NCI-H1436 treated with DMSO at 0.1 percent for 48 hours (cell line): ENCODE measurements at places on chromosomes 16 and 17.

DNA sequence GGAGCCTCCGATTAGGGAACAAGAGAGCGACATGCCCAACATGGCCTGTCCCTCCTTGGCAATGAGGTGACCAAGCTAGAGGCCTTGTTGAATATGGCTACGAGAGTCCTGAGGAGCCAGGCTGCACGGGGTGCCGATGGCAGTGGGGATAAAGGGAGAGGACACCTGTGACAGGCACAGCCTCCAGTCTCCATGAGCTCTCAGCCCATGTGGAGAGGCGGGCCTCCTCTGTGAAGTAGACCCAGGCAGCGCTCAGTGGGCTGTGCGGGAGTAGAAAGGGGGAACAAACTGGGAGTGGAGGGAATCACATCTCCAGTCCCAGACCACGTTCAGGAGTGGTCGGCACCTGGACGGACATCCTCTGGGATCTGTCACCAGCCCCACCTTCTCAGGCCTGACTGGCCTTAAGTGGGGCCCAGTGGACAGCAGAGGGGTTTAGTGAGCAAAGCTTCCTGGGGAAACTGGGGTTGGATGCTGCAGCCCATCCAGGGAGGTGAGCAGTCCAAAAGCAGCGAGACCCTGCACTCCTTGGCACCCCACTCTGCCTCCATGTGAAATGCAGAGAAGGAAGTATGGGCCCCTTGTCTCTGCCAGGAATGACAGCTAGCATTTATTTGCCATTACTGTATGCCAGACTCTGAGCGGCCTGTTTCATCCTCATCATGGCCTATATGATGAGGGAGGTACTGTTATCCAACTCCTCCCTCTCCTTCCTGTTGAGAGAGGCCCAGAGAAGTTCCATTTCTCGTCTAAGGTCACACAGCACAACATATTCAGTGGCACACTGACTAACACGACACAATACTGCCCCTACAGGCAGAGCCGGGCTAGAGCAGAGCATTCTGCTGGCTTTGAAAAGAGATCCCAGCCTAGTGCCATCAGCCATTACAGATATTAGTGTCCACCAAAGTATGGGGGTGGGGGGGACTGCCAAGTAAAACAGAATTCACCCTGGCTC, 4.5 kb upstream of the TMEM92 start:
- no peak for DNase-seq

GRCh38 chr17:78341559-78342448, 18.1 kb downstream of the SOCS3 start:
- no peak for DNase-seq

DNA sequence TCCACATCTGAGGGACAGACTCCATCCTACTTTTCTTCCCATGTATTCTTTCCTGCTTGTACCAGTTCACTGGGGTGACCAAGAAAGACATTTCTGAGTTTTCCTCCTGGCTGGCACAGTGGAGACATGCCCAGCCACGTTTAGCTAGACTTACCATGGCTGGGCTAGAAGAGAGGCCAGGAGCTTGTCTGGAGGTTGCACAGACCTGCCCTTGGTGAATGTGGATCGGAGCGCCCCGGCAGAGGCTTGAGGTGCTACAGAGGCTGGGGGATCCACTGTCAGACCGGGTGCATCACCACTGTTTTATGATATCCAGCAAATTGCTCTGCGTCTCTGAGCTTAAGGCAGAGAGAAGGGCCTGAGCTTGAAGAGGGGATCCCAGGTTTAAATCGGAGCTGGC, 3.5 kb downstream of the IL4R start:
- DNase-seq, result no peak

DNA sequence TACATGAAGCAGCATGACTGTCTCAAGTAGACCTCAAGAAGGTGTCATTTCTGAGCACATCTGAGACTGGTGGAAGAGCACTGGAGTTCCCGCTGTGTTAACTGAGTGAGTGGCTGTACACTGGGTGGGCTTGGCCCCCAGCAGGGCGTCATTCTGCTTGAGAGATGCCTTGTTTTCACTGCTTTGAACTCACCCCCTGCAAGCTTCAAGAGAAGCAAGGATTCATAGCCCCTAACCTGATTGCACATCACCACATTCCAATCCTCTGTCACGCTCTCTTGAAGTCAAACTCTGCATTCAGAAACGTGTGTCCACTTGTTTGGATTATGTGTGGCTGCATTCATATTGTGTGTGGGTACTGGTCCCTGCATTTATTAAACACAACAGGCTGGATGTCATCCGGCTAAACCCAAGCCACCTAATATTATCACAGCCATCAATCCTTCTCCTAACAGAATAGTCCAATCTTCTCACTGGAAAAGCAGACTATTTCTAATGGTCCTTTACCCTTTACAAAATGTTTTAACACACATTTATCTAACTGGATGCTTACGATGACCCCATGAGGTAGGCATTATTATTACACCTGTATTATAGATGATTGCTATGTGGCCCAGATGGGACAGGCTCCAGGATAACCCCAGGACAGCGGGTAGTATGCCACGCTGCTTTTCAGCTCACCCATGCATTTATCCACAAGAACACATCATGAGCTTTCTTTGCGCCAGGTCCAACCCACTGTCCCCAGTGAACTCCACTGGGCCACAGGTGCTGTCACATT, 76.3 kb downstream of the USP31 start:
- no peak for DNase-seq

GRCh38 chr17:56074361-56074890, 78.8 kb upstream of the ANKFN1 start:
- DNase-seq, result no peak

DNA sequence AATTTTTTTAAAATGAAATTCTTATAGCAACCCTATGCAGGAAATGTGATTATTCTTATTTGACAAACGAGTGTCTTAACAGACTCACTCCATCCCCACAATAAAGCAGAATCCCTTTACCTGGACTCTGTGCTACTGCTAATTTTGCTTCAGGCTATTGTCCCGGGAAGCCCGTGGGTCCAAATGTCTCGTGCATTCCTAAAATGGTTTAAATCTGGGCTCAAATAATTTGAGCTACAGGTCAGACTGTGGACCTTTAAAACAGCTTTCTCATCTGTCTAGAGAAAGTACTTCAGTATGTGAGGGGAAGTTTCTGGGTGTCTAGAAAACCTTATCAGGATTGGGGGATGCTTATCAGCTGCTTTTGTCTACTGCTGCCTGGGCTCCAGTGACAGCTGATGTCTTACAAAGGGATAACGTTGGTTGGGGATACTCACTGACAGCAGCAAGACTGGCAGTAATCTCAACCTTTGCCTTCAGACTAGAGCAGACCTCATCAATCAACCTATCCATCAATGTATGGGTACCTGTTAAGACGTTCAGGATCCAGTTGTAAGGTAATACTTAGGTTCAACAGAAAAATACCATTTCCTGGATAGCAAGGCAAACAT, 197.9 kb upstream of the CDH11 start:
- no peak for DNase-seq

DNA sequence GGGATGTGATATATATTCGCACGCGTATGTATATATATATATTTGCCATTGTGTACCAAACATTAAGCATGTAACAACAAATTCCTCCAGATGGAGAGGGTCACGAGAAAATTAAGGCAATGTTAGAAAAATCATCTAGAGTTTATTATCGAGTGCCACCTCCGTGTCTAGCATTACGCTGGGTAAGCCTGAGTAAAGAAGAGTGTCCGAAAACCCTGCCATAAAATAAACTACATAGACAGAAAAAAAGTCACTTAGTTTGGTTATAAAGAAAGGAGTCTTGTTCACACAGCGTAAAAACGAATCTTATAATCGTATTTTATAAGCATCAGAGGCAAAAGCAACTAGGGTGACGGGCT, 644 bp upstream of the RHOT1 start:
- DNase-seq, result no peak

- DNase-seq, result no peak
Measured at GRCh38 chr17:82831041-82831817, 8.6 kb downstream of the ZNF750 start.

GRCh38 chr16:9919460-9919859, 262.8 kb downstream of the GRIN2A start:
- DNase-seq, result no peak

DNA sequence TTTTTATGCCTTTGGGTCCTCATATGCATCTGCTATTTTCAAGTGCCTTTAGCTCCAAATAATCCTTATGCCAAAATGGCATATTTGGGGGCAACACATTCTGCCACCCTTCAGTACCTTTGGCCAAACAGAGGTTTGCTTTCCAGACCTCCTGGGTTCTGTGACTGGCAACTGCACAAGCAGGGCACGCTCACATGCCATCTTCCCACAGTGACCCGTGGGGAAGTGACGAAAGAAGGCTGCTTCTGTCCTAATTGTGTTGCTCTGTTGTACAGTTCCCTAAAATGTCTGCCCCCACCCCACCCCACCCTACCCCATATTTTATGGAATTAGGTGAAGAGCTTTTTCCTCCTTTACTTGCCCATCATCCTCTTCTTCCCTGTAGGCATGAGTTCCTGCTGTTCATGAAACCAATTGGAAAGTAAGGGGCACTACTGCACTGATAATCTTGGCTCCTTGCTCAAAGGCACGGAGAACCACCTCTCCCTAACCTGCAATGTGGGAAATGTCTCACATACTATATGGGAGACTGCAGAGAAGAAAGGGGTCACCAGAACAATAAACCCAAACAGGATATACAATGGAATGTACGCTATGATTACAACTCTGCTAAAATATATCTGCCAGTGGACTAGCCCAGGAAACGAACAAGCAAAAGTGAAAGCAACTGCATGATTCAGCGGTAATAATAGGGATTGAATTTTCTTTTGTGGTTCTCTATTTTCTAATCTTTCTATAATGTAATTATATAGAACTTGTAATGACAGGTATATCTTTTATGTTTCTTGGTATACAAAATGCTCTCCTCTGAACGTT, 3.3 kb upstream of the SLFN12L start:
- DNase-seq, result no peak

DNA sequence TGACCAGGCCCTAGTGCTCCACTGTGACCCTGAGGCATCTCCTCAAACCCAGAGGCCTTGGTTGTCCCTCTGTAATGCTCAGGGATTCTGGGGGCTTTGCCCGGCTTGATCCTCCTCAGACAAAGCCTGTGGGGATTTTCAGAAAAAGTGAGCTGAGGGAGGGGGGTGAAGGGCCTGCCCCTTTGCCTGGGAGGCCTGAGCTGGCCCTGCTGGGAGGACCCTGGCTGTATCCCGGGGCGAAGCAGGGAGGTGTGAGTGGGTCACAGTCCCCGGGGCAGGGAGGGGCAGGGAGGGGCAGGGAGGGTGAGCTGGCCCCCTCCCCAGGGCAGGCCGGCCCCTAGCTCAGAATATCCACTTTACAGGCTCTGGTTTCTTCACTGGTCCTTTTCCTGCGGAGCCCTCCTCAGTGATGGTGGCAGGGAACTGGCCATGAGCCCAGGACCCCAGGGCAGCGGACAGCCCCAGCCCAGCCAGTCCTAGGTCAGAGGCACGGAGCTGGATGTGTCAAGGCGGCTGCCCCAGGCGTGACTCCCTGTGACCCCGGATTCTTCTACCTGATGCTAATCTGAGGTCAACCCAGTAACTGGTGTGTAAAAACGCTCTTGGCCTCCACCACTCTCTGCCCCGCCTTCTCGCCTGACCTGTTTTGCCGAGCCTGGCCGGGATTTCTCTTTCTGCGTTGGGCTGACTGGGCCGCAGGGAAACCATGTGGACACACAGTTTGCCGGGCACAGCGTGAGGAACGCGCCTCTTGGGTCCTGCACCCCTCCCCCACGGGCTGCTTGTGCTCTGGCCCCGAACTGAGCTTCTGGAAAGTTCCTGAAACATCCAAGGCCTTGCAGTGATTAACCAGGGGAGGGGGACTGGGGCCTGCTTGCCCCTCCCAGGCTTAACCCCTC, 5.8 kb upstream of the FASN start:
- no peak for DNase-seq

- DNase-seq, result no peak
Measured at GRCh38 chr16:4019371-4019791, 96.9 kb downstream of the ADCY9 start.

GRCh38 chr17:41500131-41500911, 5.1 kb downstream of the KRT13 start:
- no peak for DNase-seq

GRCh38 chr16:18950469-18951185, 24.4 kb upstream of the SMG1 start:
- no peak for DNase-seq

- DNase-seq, result no peak
Measured at GRCh38 chr17:30393491-30393890, 14.8 kb downstream of the CPD start.

DNA sequence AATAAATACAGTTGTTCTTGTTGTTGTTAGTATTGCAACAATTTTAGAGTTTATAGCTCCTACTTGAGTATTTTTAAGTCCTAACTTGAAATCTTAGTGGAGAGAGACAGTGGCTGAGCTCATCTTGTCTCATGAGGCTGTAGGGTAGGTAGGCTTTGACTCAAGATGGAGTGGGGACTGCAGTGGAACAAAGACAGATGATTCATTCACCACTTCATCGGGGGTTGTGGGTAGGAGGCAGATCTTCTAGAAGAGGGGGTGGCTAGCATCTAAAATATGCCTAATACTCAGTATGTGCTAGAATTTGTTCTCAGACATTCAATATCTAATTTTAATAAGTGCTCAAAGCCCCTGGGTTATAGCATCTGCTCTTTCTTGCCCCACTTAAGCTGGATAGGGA, 13.1 kb upstream of the MMD start:
- DNase-seq, result no peak

GRCh38 chr17:37483311-37484039, 6.2 kb upstream of the DUSP14 start:
- DNase-seq, result no peak

- DNase-seq, result no peak
Measured at GRCh38 chr17:54864636-54865356, 35.9 kb upstream of the TOM1L1 start.

DNA sequence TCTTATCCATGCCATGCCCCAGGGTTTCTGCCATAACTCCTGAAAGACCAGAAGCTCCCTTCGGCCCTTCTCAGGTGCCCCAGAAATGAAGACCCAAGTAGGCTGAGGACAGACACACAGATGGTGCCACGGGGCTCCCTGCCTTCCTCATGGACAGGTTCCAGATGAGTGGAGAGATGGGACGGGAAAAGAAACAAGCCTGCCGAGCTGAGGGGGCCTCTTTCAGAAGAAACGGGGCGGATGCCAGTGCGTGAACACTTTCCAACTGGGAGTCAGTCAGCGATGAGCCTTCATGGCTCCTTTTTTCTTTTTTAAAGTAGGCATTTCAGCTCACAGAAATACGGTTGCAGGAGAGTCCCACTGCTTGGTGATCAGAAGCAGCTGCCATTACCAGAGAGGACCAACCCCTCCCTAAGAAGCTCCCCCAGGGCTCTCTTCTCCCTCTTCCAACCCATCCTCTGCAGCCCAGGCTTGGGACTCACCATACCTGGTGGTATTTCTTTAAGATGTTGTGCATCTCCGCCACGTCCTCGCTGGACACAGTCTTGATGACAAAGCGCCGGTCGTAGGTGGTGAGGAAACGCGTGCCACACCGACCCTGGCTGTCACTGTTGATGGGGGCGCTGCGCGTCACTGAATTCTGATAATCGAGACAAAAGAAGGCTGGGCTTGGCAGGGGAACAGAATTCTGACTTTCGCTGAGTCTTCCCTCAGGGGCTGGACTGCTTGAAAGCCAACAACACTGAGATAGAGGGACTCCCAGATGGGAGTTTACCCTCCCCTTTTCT, 19.2 kb downstream of the PIP4K2B start:
- no peak for DNase-seq
